ENCODE measurements at places on chromosomes 2 and 18.

DNA sequence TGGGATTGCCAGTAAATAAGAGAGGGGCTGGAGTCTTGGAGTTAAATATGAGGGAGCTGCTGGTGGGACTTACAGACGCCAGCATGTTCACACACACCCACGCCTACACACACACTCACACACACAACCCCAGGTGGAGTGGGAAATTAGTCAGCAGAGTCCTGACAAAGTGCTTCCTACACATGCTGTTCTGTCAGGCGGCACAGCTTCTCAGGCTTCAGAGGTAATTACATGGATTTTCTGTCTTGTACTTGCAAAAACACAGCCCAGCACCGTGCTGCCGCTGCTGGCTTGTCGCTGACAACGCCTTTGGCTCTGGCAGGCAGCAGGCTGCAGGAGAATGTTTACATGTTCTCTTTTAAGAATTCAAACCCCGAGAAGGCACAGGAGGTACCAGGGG lies 1186.3 kb upstream of the CELF4 start:
- no peak for DNase-seq

- no peak for DNase-seq
Observed at GRCh38 chr2:207144173-207144785, 21.5 kb downstream of the KLF7 start.

DNA sequence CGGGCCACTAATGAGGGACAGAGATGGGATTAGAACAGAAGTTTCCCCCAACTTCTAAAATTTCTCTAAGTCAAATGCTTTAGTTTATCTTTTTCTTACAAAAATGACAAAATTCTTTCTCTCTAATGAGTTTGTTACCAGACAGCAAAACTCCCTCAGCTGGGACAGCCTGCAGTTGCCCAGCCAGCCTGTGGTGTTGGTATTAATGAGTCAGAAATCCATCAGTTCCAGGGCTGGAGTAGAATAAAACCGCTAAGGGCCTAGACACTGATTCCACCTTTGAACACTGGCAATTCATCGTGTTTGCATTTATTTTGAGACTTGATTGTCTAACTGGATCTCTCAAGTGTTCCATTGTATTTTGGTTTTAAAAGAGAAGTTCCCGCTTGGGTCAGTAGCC lies 38.3 kb upstream of the SMAD2 start:
- DNase-seq = no peak

DNA sequence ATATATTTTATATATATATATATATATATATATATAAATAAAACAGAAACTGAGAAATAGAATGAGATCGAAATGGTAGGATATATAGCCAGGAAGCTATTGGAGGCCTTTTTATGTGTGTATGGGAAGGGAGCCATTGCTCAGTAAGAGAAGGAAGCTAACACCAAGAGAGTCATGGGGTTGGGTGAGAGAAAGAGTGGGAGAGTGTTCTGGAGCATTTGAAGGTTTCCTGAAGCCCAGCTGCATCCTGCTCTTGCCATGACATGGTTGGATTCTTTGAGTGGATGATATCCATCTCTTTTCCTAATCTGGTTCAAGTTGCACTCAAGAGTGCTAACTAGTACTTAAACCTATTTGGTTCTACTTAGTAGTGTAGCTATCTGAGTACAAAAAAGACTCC lies 282.3 kb downstream of the DYSF start:
- DNase-seq = no peak

DNA sequence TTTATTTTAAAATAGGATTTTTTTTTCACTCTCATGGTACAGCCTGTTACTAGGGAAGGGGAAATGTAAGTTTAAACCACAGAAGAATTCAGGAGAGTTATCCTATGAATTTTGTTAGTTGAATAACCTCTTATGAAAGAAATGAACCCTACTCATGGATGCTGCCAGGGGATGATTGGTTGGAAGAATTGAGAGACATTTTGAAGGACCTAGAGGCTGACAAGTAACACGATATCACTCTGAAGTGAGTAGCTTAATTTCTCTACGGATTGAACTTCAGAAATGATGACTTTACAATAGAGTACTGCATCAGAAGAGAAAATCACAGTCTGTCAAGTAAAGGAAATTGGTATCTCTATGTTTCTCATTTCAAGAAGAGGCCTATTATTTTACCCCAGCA lies 1346.2 kb downstream of the SUCLG1 start:
- no peak for DNase-seq

- no peak for DNase-seq
Observed at GRCh38 chr2:233265899-233266431, 14.5 kb downstream of the ATG16L1 start.

DNA sequence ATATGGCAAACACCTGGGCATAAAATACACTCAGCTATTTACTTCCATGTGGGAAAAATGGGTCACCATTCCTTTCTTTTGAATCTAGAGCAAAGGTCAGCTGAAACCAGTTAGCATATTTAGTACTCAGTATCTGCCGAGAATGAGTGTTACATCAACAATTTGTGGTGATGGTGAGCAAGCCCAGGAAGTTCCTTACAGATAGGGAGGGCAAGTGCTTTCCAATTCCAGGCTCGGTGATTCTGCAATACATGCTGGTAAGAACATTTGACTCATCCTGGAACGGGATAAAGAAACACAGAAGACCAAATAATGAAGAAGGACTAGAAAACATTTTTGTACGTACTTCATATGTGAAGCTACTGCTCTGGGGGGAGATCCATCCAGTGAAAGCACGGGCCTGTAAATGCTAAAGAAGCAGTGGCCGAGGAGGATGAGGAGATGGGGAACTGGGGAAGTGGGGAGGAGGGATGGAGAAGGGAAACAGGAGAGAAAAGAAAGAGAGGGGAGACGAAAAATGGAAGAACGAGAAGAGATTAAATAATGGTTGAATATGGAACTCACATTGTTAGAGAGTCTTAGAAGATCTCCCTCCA lies 251.9 kb downstream of the TTC32 start:
- no peak for DNase-seq

DNA sequence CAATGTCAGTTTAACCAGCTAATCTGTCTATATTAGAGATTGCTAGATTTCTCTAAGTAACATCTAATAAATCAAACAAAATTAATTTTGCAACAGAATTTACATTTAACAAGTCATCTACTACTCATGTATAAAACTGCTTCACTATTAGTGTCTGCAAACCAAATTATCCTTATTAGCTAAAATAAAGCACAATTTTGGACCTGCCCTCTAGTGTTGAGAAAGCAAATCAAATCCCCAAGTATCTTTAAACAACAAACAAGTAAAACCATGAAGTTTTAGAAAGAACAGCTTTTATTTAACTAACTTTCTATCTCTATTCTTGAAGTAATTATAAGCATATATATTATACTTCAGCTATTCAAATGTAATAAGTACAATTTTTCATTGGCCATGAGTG lies 113.1 kb upstream of the SP3 start:
- DNase-seq = no peak

GRCh38 chr2:792687-793086 lies 115.5 kb upstream of the TMEM18 start:
- DNase-seq = no peak

- no peak for DNase-seq
Observed at GRCh38 chr2:144323946-144324345, 196.0 kb downstream of the ZEB2 start.

- no peak for DNase-seq
Observed at GRCh38 chr2:72932045-72932740, 14.9 kb downstream of the EMX1 start.

GRCh38 chr18:10872304-10872703 lies 277.1 kb downstream of the PIEZO2 start:
- DNase-seq = no peak

- DNase-seq = no peak
Observed at GRCh38 chr2:201983174-201983573, 50.5 kb upstream of the FZD7 start.

- no peak for DNase-seq
Observed at GRCh38 chr2:61117534-61117933, 44.5 kb upstream of the C2orf74 start.

DNA sequence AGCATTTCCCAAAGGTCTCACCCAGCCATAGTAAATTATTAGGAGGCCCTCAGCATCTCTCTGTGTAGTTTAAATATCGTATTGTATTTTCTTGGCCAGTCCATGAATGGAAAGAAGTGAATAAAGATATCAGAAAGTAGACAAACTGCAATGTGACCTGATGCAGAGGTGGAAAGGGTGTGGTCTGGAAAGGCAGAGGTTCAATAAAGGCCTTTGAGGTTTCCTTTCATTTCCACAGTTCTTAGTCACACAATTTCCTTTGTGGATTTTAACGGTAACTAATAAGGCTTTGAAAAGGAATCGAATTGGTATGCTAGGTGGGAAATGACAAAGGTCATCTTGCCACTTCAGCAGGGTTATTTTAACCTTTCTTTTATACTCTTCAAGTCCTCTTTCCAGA lies 20.1 kb upstream of the WIPF1 start:
- no peak for DNase-seq

DNA sequence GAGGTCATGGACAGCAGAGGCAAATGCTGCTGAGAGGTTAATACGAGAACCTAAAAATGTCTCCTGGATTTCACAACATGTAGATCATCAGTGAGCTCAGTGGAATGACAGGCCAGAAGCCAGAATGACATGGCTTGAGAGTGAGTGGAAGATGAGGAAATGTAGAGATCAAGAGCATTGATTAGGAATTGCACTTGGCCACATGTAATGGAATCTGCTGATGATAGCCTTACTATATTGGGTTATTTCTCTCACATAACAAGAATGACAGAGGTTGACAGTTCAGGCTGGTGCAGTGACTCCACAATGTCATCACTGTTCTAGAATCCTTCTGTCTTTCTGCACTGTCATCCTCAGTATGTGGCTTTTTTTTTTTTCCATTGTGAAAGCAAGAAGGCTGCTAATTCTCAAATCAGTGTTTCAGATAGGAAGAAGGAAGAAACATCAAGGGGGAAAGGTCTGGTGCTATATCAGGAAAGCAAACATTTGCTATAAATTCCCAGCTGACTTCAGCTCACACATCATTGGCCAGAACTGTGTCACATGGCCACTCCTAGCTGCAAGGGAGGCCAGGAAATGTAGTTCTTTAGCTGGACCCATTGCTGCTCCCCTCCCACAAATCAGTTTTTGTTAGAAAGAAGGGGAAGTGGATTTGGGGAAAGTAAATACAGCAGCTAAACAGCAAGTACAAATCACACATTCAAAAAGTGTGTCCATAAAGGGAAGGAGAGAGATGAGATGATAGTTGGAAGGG lies 127.2 kb downstream of the FAM161A start:
- no peak for DNase-seq

DNA sequence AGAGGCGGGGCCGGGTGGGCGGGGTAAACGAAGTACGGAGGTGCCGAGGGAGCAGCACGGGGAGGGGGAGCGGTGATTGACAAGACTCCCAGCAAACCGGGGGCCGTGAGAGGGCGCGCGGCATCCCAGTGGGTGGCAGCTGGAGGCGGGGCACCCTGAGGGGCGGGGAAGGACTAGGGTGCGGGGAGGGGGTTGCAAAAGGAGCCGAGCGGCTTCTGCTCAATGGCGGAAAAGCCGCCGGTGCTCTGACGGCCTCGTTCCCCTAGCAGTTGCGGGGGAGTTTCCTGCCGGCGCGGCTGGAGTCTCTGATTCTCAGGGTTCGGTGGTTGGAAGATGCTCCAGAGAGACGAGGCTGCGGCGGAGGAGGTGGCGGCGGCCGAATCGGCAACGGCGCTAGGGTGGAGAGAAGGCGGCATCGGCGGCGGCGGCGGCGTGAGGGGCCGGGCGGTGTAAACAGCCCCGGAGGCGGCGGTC lies at the start of gene PPM1B:
TSS of gene PPM1B (plus strand) at position 195 of the 474 bp plus-strand sequence. CDS start 32,325 bp downstream, outside the sequence.
- no peak for DNase-seq

GRCh38 chr18:27211569-27211968 lies 26.5 kb upstream of the CHST9 start:
- DNase-seq = no peak

GRCh38 chr2:73939419-73939818 lies 12.7 kb downstream of the DGUOK start:
- DNase-seq = no peak

GRCh38 chr18:68427951-68428401 lies 286.9 kb downstream of the TMX3 start:
- DNase-seq = no peak

DNA sequence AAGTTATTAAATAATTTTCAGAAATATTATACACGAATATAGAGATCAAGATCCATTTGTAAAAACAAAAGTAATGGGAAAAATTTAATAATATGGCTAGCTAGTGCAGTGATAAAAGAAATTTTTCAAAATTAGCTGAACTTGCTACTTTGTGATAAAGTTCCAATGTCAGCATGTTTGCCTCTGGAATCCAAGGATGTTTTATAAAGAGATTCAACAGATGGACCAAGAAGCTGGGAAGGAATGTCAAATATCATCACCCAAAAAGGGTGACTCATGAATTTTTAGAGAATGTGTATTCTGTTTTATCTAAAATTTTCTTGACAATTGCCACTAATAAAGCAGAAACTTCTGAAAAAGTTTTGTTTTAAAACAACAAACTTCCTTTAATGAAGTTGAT lies 95.3 kb downstream of the FSIP2 start:
- no peak for DNase-seq

DNA sequence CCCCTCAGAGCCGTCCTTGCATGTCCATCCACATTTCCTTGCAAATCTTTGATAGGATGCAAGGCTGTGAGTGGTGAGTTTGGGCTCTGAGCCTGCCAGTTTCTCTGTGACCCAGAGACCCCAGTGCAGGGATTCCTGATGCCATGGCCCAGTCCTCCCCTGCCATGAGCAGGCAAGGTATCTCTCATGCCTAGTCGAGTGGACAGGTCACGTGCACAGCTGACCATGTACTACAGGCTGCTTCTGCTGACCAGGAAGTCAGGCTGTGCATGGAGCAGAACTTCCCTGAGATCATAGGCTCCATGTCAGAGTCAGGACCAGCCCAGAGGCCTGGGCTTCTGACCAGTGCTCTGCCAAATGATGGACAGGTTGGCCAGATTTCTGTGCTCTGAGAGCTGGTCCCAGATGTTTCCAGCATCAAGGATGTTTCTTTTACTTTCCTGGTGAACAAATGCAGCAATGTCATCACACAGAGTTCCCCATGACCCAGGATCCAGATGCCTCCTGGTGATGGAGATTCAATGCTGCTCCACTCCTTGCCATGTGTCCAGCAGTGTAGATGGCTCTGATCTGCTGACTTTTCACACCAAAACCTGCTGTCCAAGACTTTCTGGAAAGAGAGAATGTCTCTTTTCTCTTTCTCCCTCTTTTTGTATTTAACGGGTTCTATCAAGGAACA lies 321.6 kb upstream of the HS6ST1 start:
- DNase-seq = no peak

DNA sequence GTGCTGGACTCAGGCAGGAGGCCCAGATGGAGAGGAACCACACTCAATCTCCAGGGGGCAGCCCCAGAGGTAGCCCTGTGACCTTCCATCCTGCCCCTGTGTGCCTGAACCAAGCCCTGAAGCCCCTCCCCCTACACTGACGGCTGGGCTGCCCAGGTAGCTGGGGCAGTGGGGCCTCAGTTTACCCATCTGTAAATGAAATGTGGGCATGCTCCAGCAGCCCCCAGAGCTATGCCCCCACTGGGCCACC lies 15.8 kb downstream of the CROCC2 start:
- DNase-seq = no peak

- no peak for DNase-seq
Observed at GRCh38 chr2:53852532-53852931, 7.2 kb downstream of the GPR75 start.
